ENCODE measurements at places on chromosomes 2 and 18. TPM values are rescaled to one million over a fixed set of nuclear protein-coding genes. Genes with fewer than 3 reads are reported as not detected.

DNA sequence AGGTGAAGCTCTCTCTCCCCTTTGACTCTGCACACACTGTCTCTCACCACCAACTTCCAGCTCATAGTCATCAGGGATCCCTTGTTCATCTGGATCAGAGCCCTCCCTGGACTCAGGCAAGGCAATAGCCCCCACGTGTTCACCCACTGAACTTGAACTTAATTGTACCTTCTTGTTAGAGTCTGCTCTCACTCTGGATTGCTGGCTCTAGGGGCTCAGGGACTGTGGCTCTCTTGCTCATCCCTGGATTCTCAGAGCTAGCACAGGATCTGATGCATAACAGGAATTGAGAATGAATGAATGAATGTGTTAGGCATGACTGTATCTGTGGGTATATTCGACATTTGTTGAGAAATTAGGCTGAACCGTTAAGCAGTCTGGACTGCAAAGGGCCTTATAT is 16.7 kb upstream of the ASAP2 start:
- no peaks in the 10 kb centered on the region for H3K4me1 ChIP-seq
- no peak for DNase-seq
- peaks cover 11% of the 10 kb centered on the region for H3K27me3 ChIP-seq
- H3K4me3 ChIP-seq: no peak overlapping the region

GRCh38 chr2:194706179-194706578 is 950.8 kb upstream of the SLC39A10 start:
- no peaks in the 10 kb centered on the region for H3K36me3 ChIP-seq
- H3K4me1 ChIP-seq: no peaks in the 10 kb centered on the region
- no peak for DNase-seq
- H3K27ac ChIP-seq: no peak overlapping the region
- H3K27me3 ChIP-seq: no peaks in the 10 kb centered on the region

GRCh38 chr2:21004181-21004572 is 39.7 kb downstream of the APOB start:
- DNase-seq: no peak
- no peak overlapping the region for H3K27ac ChIP-seq
- H3K27me3 ChIP-seq: no peaks in the 10 kb centered on the region

GRCh38 chr2:118097657-118098056 is 9.4 kb downstream of the INSIG2 start:
- H3K4me3 ChIP-seq: no peak overlapping the region
- peak overlapping the region; percentile 30 for H3K27ac ChIP-seq
- H3K27me3 ChIP-seq: no peaks in the 10 kb centered on the region
- peaks cover 63% of the 10 kb centered on the region for H3K4me1 ChIP-seq
- no peak for DNase-seq

DNA sequence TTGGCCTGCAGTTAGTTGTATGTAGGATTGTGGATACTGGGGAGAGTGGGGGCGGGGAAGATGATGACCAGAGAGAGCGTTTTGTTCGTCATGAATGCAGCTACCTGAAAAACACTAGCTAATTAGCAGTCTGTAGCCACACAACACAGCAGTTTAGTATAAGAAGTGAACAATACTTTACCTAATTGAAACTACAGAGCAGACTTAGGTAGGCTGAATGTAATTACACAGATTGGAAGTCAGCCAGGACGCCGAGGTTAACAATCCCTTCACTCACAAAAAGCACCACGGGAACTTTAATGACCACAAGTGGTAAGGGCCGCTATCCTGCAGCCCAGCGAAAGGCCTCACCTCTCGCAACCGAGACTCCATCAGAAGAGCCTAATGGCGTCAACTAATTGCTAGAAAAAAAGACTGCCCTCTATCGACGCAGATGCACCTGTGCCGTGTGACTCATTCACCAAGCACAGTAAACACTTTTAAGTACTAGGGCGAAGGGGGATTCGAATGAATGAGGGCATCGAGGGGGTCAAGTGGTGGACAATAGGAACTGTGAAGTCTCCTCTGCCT is 591.0 kb downstream of the ARHGAP15 start:
- no peak overlapping the region for H3K27ac ChIP-seq
- no peak overlapping the region for H3K4me3 ChIP-seq
- H3K36me3 ChIP-seq: peaks cover 17% of the 10 kb centered on the region
- no peak for DNase-seq

DNA sequence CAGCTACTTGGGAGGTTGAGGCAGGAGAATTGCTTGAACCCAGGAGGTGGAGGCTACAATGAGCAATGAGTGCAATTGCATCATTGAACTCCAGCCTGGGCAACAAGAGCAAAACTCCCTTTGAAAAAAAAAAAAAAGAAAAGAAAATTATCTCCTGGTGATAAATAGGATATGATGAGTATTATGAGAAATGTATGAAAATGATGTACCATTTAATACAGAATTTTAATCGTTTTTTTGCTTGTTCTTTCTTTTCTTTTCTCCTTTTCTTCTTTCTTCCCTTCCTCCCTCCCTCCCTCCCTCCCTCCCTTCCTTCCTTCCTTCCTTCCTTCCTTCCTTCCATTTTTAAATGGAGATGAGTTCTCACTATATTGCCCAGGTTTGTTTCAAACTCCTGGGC is 40.4 kb downstream of the TTC27 start:
- no peaks in the 10 kb centered on the region for H3K27me3 ChIP-seq
- no peak overlapping the region for H3K27ac ChIP-seq
- H3K4me1 ChIP-seq: no peaks in the 10 kb centered on the region
- peaks cover 15% of the 10 kb centered on the region for H3K36me3 ChIP-seq
- DNase-seq: no peak
- no peak overlapping the region for H3K4me3 ChIP-seq

- no peaks in the 10 kb centered on the region for H3K27me3 ChIP-seq
- no peak overlapping the region for H3K4me3 ChIP-seq
- DNase-seq: no peak
These were observed 445.6 kb downstream of the RND3 start for GRCh38 chr2:150041722-150042425.

GRCh38 chr2:138760676-138761075 is 19.5 kb downstream of the NXPH2 start:
- H3K36me3 ChIP-seq: no peaks in the 10 kb centered on the region
- H3K27me3 ChIP-seq: no peaks in the 10 kb centered on the region
- no peak overlapping the region for H3K4me3 ChIP-seq
- no peak overlapping the region for H3K27ac ChIP-seq

DNA sequence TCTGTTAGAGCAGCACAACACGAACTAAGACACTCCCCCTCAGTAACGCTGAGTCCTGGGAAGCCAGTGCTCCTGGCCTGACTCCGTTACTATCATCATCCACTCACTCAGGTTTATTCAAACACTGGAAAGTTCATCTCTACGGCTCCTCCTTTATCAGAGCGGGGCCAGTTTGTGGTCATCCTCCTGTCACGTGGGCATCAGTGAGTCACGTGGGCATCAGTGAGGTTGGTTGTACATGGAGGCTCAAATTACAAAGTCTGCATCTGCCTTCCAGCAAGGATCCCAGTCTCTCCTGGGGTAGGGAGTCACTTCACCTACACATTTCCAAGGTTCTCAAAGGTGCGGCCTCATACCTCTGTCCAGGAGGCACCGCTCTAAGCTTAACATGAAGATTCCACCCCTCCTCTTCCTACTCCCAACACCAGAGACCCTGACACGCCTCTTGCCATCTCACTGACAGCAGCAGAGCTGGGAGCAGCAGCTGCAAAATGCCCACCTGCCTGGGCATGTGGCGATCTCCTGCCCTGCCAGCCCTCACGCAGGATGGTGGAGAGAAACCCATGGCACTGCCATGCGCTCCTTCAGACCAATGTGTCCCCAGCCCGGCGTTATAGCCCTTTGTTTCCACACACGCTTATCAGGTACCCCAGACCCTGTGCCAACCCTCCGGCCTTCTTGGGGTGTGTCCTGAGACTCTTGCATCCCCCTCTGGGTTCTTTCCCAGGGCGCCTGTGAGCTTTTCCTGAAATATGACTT is 99.2 kb upstream of the PTPRM start:
- H3K4me3 ChIP-seq: no peak overlapping the region
- H3K36me3 ChIP-seq: no peaks in the 10 kb centered on the region
- H3K27ac ChIP-seq: no peak overlapping the region
- no peak for DNase-seq

GRCh38 chr2:216104691-216105090 is 4.5 kb upstream of the XRCC5 start:
- no peak for DNase-seq
- H3K27me3 ChIP-seq: no peaks in the 10 kb centered on the region
- H3K36me3 ChIP-seq: peaks cover 6% of the 10 kb centered on the region

DNA sequence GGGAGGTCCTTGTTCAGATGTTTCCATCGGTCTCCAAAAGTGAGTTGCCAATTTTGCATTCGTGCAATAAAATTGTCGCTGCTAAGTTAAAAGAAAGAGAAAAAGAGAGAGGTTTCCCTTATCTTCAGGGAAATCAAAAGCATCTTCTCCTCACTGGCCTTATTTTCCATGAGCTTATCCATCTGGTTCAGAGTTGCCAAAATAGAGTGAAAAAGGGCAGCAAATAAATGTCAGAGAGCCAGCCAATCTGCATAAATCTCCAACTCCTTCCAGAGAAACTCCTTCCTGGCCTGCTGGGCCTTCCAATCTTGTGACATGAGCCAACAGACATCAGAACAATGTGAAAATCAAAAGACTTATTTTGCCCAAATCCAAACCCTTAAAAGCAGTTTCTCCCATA is 28.4 kb downstream of the PAX3 start:
- H3K27me3 ChIP-seq: peaks cover 3% of the 10 kb centered on the region
- no peaks in the 10 kb centered on the region for H3K4me1 ChIP-seq
- no peak for DNase-seq
- H3K27ac ChIP-seq: no peak overlapping the region

- no peaks in the 10 kb centered on the region for H3K36me3 ChIP-seq
- no peak overlapping the region for H3K4me3 ChIP-seq
- peaks cover 4% of the 10 kb centered on the region for H3K27me3 ChIP-seq
- H3K4me1 ChIP-seq: no peaks in the 10 kb centered on the region
- no peak for DNase-seq
- H3K27ac ChIP-seq: no peak overlapping the region
These were observed 10.5 kb downstream of the CHMP1B start for GRCh38 chr18:11861583-11862288.

DNA sequence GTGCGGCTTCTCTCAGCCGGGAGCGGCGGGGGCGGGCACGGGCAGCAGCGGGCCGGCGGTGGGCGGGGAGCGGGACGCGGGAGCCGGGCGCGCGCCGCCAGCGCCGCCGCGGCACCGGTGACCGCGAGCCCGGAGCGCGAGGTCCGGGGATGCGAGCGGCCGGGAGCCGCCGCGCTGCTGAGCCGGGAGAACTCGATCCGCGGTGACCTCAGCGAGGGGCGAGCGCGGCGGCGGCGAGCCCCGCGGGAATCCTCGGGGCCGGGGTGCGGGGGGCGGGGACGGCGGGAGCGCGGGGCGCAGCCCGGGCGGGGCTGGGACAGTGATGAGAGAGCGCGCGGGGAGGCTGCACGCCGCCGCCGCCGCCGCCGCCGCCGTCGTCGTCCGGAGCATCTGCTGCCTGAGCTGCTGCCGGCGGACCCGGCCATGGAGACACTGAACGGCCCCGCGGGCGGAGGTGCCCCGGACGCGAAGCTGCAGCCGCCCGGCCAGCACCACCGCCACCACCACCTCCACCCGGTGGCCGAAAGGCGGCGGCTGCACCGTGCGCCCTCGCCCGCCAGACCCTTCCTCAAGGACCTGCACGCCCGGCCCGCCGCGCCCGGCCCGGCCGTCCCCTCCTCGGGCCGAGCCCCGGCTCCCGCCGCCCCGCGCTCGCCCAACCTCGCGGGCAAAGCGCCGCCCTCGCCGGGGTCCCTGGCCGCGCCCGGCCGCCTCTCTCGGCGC is at the start of gene MTCL1:
Gene MTCL1, plus strand, starts transcription at position 319 of the 723 bp plus-strand sequence. Its CDS starts 105 bp downstream, at position 424.
- DNase-seq: no peak
- peak within 1 kb of the TSS; percentile 89 for H3K4me3 ChIP-seq
- H3K36me3 ChIP-seq: peaks cover 4% of the 10 kb centered on the region

DNA sequence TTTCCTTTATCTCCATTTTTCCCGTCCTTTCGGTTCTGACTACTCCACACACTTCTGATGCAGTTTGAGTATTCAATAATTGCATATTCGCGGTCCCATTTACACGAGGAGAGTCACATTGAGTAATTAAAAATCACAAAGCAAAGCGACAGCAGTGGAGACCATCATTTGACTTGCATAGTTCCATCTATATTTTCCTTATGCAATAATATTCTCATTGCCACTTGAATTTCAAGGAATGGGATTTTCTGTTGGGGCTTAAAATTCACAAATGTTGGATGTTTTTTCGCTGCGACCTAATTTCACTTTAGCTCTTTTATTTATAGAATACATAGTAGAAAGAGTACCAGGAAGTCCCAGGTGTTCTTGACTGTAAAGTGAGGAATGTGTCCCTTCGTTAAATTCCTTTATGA is 186.8 kb downstream of the ZEB2 start:
- peak overlapping the region; percentile 98 for H3K27ac ChIP-seq
- DNase-seq: no peak
- H3K4me1 ChIP-seq: peaks cover 46% of the 10 kb centered on the region
- H3K4me3 ChIP-seq: peak overlapping the region; percentile 85

GRCh38 chr2:207133820-207134519 is 31.8 kb downstream of the KLF7 start:
- no peak overlapping the region for H3K4me3 ChIP-seq
- peaks cover 49% of the 10 kb centered on the region for H3K4me1 ChIP-seq
- no peak overlapping the region for H3K27ac ChIP-seq
- H3K36me3 ChIP-seq: peaks cover 35% of the 10 kb centered on the region

DNA sequence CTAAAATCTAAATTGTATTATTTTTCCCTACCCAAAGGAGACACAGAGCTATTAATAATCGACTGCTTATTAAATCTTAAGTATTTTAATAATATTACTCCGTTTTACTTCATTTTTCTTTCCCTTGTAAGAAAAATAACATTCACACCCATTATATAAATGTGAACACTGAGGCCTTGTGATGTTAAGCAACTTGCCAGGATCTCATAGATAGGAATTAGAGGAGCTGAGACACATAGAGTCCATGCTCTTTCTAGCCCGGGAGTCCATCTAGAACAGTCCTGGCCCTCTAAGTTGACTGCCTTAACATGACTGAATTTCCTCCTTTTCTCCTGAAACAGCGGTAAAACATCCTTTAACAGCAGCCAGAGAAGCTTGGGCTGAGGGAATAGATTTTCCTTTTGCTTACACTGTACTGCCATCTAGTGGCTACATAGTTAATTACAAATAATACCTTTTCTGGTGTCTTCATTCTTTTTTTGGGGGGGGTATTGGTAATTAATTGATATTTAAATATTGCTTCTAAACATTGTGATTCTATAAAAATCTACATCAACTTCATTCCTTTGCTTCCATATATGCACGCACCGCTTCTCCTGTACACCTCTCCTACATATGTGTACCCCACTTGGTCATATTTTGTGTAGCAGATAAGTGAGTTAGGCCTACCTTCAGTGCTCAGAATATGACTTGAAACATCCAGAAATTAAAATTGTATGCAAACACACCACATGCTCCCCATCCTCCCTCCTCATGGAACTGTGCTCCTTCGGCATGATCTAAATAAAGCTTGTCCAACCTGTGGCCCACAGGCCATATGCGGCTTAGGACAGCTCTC is 125.8 kb upstream of the HNMT start:
- DNase-seq: no peak
- no peak overlapping the region for H3K27ac ChIP-seq
- no peaks in the 10 kb centered on the region for H3K36me3 ChIP-seq

GRCh38 chr2:48268671-48269070 is 261.3 kb upstream of the STON1 start:
- peaks cover 4% of the 10 kb centered on the region for H3K4me1 ChIP-seq
- H3K4me3 ChIP-seq: no peak overlapping the region
- no peak for DNase-seq
- no peaks in the 10 kb centered on the region for H3K27me3 ChIP-seq
- H3K27ac ChIP-seq: no peak overlapping the region

Gene ERLEC1
- 29.6 TPM for total RNA-seq

Gene AKAIN1
- not detected for total RNA-seq

Gene TGFBRAP1
- 23.1 TPM for total RNA-seq

Gene CNNM4
- total RNA-seq: 9.9 TPM

Gene VIT
- not detected for total RNA-seq

Gene KYNU
- total RNA-seq: not detected
